Astrocyte of the hippocampus (primary cell): ENCODE measurements at places on chromosomes 5 and 9.

GRCh38 chr9:86968258-86968920 is 21.1 kb upstream of the GAS1 start:
- DNase-seq, result peak; percentile 96

- peak; percentile 23 for DNase-seq
These were observed 72.0 kb downstream of the PDE8B start for GRCh38 chr5:77282337-77283027.

DNA sequence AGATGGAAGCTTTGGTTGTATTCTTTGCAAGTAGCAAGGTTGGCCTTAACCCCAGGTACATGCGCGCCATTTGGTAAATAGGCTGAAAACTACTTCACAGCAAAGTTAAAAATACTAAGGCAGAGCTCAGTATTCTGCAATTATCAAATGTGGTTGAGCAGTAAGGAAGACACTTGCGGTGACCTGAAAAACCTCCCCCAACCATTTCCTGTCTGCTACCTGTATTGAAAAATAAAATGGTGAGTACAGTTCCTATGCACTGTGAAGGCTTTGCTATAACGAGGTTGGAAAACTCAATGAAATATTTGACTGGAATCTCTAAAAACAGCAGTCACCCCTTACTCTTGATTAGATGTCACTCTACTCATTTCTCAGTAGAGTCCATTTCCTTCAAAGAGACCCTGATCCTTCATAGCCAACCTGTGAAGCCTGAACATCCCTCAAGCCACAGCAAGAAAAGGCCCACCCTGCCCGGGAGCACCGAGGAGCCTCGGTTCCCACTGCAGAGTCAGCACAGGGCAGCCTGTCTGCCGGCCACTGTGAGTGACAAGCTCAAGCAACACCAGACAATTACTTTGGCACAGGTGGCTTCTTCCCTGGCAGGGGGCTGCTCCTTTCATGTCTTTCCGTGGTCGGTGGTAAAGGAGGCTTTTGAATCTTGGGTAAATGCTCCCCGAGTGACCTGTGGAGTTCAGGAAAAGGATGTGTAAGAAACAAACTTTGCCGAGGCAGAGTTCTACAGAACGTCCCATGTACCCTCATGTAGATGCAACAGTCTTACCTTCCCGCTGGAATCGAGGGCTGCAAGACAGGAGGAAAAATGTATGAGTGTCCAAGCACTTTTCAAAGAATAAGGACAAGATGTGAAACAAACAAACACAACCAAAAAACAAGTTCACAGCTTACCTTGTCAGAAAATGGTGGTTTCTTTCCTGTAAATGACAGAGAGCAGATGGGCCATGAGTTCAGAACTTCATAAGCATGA is 29.6 kb downstream of the C5orf58 start:
- no peak for DNase-seq

DNA sequence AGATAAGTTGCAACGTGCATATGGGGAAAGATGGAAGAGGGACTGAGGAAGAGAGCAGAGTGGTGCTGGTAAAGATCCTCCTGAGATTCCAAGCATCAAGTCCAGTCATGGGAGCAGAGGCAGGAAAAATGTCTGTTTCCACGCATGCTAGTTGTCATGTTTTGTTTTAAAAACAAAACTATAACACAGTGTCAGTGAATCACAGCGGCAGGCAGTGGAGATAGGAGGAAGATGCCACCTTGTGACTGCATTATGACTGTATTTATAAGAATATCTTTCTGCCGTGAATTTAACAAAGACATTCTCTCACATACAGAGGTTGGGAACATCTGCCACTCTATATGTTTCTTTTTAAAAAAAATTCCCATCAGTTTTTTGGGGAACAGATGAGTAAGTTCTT is 3.7 kb upstream of the SVEP1 start:
- DNase-seq, result no peak

DNA sequence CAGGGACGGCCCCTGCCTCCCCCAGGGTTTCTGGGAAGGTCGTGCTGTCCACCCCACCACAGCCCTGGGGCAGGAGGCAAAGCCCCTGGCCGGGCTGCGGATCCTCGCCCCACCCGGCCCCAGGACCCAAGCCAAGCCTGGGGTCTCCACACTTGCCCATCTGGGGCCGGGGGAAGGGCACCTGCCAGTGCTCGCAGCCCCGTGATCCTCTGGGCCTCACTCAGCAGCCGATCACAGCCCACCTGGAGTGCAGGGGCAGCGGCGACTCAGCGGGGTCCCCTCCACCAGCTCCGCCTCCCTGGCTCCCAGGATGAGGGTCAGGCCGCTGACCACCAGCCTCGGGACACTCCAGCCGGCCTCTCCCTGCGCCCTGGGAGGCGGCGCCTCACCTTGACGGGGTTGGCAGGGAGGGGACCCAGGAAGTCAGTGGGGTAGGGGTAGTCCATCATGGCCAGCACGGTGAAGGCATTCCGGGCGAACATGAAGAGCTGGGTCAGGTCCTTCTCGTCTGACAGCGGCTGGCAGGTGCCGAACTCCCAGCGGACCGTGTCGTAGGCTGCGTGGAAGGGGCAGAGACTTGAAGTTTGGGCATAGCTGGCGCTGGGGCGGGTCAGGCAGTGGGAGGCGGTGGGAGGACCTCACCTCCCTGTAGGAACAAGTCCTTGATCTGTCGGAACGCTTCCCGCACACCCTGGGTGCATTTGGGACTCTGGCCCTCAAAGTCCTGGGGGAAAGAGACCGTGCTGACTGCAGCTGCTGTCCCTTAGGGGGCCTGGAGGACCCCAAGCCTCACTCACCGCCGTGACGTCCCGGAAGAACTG is 1.8 kb downstream of the DPP7 start:
- DNase-seq, result no peak

- DNase-seq, result no peak
These were observed 49.9 kb downstream of the LRRTM2 start for GRCh38 chr5:138824924-138825863.
